ENCODE measurements at places on chromosomes 16 and 17. TPM values are rescaled to one million over a fixed set of nuclear protein-coding genes. Genes with fewer than 3 reads are reported as not detected.
A peak's percentile ranks its signal among the peaks of the same experiment; 100 is the strongest.

DNA sequence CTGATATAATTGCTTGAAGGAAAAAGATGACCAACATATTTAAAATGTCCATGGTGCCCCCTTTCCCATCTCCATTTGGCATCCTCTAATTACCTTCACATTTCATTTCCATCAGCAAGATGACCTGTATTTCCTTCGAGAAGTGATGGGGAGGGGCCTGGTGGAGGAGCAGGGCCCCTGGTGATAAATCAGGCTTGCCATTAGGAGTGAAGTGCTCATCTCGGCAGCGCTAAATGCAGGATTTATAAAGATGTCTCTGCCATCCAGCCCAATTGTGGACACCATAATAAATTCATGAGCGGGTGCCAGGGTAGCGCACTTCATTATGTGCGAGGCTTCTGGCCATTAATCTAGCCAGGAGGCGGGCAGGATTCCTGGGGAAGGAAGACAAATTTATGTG is 101.5 kb upstream of the IRX6 start:
- no peak for DNase-seq
- H3K4me3 ChIP-seq = no peak overlapping the region
- peaks cover 6% of the 10 kb centered on the region for H3K27me3 ChIP-seq
- no peaks in the 10 kb centered on the region for H3K4me1 ChIP-seq
- no peaks in the 10 kb centered on the region for H3K36me3 ChIP-seq

GRCh38 chr16:2514333-2515179 is 804 bp downstream of the ATP6V0C start:
- peaks cover 56% of the 10 kb centered on the region for H3K4me1 ChIP-seq
- H3K4me3 ChIP-seq = peak overlapping the region; percentile 85
- peak overlapping the region; percentile 69 for H3K27ac ChIP-seq
- no peaks in the 10 kb centered on the region for H3K36me3 ChIP-seq
- no peaks in the 10 kb centered on the region for H3K27me3 ChIP-seq
- DNase-seq = no peak

GRCh38 chr16:89134269-89134668 is 37.3 kb upstream of the CDH15 start:
- H3K27ac ChIP-seq = peak overlapping the region; percentile 39
- H3K4me1 ChIP-seq = peaks cover 4% of the 10 kb centered on the region
- DNase-seq = no peak
- H3K4me3 ChIP-seq = no peak overlapping the region
- peaks cover 17% of the 10 kb centered on the region for H3K36me3 ChIP-seq
- no peaks in the 10 kb centered on the region for H3K27me3 ChIP-seq

DNA sequence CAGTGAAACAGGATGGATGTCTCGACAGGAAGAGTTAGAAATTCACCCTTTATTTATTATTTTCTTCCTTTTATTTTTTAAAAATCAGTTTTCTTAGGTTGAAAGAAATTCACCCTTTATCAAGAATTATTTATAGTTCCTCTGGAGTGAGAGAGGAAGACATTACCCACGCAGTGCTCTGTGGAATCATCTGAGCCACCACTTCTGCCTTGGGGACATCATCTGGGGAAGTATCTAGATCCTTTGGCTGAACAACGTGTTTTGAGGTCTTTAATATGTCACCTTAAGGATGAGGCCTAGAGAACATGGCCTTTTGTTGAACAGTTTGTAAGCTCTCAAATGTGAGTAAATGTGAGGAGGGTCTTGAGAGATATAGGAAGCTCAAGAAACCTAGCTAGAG is 183.3 kb downstream of the UTP18 start:
- no peak overlapping the region for H3K4me3 ChIP-seq
- no peak overlapping the region for H3K27ac ChIP-seq
- no peak for DNase-seq
- no peaks in the 10 kb centered on the region for H3K36me3 ChIP-seq
- peaks cover 7% of the 10 kb centered on the region for H3K4me1 ChIP-seq

GRCh38 chr17:19750020-19750572 is 2.0 kb upstream of the ALDH3A1 start:
- peaks cover 23% of the 10 kb centered on the region for H3K27me3 ChIP-seq
- H3K27ac ChIP-seq = no peak overlapping the region
- no peak overlapping the region for H3K4me3 ChIP-seq
- DNase-seq = peak; percentile 40

GRCh38 chr17:81918832-81919545 is 1.0 kb upstream of the SIRT7 start:
- no peak overlapping the region for H3K4me3 ChIP-seq
- H3K27ac ChIP-seq = peak overlapping the region; percentile 81
- no peaks in the 10 kb centered on the region for H3K27me3 ChIP-seq
- H3K36me3 ChIP-seq = no peaks in the 10 kb centered on the region
- peaks cover 18% of the 10 kb centered on the region for H3K4me1 ChIP-seq
- DNase-seq = no peak

DNA sequence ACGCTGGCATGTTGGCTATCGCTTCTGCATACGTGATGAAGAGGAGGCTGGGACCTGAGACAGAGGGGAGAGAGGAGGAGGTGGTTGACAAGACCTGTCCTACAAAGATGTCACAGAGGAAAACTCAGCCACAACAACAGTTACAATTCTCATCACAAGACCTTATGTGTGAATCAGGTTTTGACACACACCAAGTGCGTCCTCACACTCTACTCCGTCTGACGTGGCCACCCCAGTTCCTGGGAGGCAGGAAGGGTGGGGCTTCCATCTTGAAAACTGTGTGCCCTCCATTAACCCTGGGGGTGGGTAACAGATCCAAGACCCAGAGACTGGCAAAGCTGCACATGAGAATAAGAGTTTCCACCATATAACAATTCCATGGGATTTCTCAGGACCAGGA is 24.1 kb downstream of the SLC6A4 start:
- peaks cover 36% of the 10 kb centered on the region for H3K4me1 ChIP-seq
- peaks cover 9% of the 10 kb centered on the region for H3K27me3 ChIP-seq
- peak overlapping the region; percentile 61 for H3K27ac ChIP-seq

GRCh38 chr16:12871784-12872183 is 29.6 kb upstream of the SHISA9 start:
- H3K27me3 ChIP-seq = peaks cover 17% of the 10 kb centered on the region
- no peak for DNase-seq
- H3K4me3 ChIP-seq = no peak overlapping the region
- no peak overlapping the region for H3K27ac ChIP-seq

Gene HOXB13
- not detected for total RNA-seq

Gene CCDC200
- total RNA-seq = not detected

Gene CBX2
- 0.95 TPM for total RNA-seq

Gene SLC52A1
- not detected for total RNA-seq

Gene SLC43A2
- total RNA-seq = 4.9 TPM

Gene CA7
- total RNA-seq = not detected
